ENCODE measurements at places on chromosomes 3 and 15.

- no peak for DNase-seq
Measured at GRCh38 chr3:10516544-10517452, 11.4 kb upstream of the ATP2B2 start.

GRCh38 chr3:188507244-188507720 lies 353.3 kb downstream of the LPP start:
- no peak for DNase-seq

GRCh38 chr15:81889485-81889881 lies 156.3 kb downstream of the MEX3B start:
- no peak for DNase-seq

GRCh38 chr15:82698711-82699345 lies 10.8 kb downstream of the AP3B2 start:
- no peak for DNase-seq

DNA sequence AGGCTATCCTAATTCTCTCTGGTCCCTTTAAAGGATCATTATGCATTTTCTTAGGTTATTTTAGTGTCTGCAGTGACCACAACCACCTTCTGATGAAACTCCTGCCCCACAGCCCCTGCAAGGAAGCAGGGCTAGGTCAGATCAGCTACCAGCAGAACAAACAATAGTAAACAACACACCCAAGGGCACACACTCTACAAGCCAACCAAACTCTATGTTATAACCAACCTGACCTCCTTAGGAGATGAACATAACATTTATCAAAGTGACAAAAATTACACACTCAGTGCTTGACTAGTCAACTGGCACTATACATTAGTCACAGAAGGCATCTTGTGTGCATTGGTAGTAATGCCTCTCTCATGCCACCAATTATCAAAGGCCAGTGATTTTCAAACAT lies 17.3 kb downstream of the DENND6A start:
- DNase-seq = no peak

DNA sequence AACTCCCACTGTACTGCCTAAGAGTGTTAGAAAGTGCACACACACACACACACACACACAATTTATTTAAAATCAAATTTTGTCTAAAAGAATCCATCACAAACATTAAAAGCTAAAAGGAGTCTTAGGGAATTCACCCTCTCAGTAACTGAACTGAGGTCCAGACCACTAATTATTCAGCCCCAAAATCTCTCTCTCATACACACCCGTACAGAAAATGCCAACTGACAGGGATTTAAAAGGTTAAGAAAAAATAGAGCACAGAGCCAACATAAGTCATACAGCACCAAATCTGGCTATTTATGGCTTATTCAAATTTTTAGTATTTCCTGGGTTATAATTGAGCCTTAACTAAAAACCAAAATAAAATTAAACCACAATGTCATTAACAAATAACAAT lies 20.7 kb downstream of the GBE1 start:
- DNase-seq = no peak

GRCh38 chr3:23612296-23612891 lies 193.4 kb upstream of the UBE2E1 start:
- no peak for DNase-seq

DNA sequence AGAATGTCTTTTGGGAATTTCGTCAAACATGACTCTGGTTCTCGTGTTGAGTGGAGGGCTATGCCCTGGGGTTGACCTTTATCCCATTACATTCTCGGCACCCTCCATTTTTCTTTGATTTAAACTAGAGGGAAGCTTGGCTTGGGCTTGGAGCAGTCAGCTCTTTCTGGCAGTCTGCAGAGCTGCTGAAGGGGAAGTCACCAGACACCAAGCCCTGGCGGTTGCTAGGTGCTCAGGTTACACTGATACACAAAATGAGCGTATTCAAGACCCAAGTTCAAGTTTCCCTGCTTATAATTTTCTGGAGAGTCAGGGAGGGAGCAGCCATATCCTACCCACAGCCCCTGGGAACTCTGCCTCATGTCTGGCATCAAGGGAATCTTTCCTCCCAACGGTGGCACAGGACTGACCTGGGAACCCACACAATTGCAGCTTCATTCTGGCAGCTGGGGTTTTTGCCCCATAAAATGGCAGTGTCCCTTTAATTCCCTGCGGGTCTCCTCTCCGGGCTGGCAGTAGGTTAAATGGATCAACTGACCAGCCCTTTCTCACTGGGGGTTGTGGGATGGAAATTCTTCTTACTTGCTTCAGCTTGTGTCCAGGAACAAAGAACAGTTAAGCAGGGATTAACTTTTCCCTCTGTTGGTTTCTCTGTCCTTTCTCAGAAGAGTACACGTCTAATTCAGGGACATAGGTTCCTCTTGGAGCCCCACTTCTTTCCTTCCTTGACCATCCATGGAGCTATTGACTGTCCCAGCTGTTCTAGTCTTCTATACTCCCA lies 110.0 kb upstream of the DLG1 start:
- no peak for DNase-seq

- no peak for DNase-seq
Measured at GRCh38 chr15:22224241-22224671, 143.9 kb downstream of the OR4M2 start.

GRCh38 chr3:71924721-71925120 lies 139.8 kb upstream of the PROK2 start:
- DNase-seq = no peak

- no peak for DNase-seq
Measured at GRCh38 chr3:24390169-24391130, 104.2 kb downstream of the THRB start.

All from activated CD4-positive, alpha-beta T cell treated with anti-CD3 and anti-CD28 coated beads, Interleukin-2, amount 10 ng/mL, durations not matched to agents 24 days and 14 days (primary cell).